ENCODE measurements at places on chromosomes 16 and 17. TPM values are rescaled to one million over a fixed set of nuclear protein-coding genes. Genes with fewer than 3 reads are reported as not detected.

DNA sequence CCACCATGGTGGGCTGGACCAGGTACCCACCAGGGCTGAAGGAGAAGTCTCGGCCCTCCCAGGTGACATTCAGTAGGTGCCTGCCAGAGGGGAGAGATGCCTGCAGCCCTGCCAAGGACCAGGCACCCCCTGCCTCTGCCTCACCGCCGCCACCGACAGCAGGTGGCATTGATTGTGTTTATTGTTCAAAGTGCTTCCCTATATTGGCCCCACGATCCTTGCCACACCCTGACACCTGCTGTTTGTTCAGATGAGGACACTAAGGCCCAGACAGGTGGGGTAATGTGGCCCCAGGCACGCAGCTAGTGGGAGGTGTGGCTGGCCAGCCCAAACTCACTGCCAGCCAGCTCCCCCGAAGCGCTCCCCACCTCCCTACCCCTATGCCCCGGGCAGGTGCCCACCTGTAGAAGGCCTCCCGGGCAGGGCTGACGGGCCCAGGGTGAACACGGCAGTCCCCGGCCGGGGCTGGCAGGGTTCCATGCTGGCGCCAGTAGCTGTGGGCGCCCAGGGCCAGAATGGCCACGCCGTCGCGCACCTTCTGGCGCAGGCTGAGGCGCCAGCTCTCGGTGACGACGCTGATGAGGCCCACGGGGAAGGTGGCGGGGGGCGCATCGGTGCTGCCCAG is 8.0 kb downstream of the GRIN2C start:
- no peak for DNase-seq

- no peak for DNase-seq
Measured at GRCh38 chr17:68080411-68081150, 45.0 kb downstream of the KPNA2 start.

Gene TTLL6
- polyA plus RNA-seq = 0.35 TPM

DNA sequence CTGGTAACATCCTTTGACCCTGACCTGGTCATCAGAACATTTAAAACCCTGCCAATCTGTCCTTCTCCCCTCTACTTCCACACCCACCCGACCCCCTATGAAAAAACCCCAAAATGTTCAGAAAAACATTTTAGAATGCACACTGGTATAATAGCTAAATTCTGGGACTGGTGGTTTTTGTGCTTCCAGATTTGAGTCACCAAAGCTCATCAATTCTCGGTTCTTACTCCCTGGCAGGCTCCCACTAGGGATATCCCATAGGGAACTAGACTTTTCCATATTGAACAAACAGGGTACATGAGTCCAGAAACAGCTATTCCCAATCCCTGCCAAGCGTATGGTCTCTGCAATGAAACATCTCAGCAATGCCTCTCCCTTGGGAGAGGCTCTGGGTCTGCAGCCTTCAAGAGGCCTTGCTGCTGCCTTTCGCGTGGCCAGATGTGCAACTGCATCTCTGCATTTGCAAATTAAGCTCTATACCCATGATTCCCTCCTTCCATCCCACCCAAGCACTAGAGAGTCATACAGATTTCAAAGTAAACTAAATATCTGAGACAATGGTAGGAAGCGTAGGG is 67.7 kb downstream of the SMG6 start:
- DNase-seq = no peak

GRCh38 chr17:7484067-7484918 is at the start of gene POLR2A:
POLR2A (plus strand) TSS chr17:7484366.
- peak; percentile 95 for DNase-seq

DNA sequence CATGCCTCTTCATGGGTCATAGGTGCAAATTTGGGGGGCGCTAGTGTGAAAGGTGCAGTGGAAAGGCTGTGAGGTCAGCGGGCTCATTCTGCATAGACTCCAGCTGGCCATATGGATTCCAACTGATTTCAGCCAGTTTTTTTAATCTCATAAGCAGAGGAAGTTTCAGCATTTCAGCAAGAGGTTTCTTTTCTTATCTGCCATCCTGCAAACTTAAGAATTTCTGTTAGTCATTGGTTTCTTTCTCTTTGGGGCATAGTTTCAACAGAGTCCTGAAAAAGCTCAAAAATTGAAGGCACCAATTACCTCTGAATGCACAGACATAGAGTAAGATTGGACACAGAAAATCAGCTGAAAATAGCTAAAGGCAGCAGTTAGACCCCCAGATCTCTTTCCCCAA is 16.2 kb upstream of the ALOX15 start:
- no peak for DNase-seq

DNA sequence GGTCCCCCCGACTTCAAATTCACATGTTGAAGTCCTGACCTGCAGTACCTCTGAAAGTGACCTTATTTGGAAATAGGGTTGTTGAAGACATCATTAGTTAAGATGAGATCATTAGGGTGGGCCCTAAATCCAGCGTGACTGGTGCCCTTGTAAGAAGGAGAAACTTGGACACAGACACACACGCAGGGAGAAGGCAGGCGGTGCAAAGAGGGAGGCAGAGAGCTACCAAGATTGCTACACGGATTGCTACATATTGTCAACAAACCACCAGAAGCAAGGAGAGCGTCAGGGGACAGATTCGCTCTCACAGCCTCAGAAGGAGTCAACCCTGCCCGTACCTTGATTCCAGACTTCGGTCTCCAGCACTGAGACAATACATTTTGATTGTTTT is 6.8 kb upstream of the WBP2 start:
- no peak for DNase-seq

DNA sequence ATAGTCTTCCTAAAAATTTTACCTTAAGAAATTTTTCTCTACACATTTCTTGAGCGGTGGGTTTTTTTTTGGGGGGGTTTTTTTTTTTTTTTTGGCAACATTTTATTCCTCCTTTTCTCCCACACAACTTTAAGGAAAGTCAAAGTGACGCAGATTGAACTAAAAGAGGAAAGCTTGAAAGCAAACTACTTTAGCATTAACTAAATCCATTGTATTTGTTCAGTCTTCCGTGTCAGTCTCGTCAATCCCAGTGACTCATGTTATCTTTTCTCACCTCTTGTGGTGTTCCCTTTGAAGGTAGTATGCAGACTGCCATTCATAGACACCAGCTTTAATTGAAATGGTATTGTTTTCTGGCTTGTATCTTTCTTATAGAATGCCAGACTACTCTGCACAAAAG is 39.3 kb downstream of the TADA2A start:
- DNase-seq = no peak

Gene CES5A
- not detected for polyA plus RNA-seq

Gene ZFP3
- polyA plus RNA-seq = 11.9 TPM

Gene ST6GALNAC1
- polyA plus RNA-seq = 0.34 TPM

- no peak for DNase-seq
Measured at GRCh38 chr17:16354585-16354984, 1.3 kb upstream of the CENPV start.

- no peak for DNase-seq
Measured at GRCh38 chr16:80606221-80606766, 65.5 kb downstream of the DYNLRB2 start.

DNA sequence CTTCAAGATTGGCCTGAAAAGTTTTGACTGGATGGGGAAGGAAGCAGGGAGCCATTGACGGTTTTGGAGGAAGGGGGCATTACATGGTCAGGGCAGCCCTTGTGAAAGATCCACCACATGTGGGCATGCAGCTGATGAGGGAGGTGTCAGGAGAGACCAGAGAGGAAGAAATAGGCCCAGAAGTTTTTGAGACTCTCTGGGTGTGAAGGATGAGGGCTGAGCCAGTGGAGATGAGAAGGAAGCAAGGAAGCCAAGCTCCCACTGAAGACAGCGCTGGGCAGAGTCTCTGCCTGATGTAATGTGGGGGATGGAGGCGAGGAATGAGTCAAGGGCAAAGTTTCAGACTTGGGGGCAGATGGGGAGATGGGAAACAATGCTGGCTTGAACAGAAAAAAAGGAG is 530 bp downstream of the CCL17 start:
- no peak for DNase-seq

DNA sequence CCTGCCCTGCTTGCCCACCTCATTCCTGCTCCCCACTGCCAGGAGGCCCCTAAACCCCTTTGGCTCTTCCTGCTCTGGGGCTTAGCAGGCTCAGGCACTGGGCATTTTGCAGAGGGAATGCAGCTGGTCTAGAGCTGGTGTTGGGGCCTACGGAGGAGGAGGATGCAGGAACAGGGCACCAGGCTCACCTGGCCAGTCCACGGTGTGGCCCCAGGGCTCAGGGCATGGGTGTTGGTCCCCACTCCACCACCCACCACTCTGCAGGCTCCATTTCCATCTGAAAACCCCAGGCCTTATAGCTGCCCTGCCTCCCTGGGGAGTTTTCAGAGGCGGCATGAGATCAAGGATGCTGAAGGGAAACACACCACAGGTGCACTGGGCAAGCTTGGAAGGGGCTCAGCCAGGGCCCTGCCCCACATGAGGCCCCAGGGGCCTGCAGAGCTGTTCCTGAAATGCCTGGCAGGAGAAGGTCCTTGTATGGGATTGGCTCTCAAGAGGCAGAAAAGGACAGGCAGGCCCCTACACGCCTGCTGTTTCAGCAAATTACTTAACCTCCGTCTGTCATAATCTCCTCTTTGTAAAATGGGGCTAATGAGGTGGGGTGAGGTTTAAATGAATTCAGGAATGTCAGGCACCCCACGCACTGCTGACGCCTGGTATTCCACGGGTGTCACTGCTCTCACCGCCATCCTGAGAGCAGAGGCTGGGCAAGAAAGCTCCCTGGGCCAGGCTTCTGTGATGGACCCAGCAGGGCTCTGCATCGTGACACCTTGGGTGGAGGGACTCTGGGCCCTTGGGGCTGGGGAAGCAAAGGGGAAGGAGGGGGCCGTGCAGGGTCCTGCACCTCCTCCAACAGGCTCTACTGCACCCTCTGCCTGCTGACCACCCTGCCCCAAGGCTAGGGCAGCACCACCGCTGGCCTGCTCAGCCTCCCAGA is 9.3 kb downstream of the SLC47A2 start:
- DNase-seq = no peak

DNA sequence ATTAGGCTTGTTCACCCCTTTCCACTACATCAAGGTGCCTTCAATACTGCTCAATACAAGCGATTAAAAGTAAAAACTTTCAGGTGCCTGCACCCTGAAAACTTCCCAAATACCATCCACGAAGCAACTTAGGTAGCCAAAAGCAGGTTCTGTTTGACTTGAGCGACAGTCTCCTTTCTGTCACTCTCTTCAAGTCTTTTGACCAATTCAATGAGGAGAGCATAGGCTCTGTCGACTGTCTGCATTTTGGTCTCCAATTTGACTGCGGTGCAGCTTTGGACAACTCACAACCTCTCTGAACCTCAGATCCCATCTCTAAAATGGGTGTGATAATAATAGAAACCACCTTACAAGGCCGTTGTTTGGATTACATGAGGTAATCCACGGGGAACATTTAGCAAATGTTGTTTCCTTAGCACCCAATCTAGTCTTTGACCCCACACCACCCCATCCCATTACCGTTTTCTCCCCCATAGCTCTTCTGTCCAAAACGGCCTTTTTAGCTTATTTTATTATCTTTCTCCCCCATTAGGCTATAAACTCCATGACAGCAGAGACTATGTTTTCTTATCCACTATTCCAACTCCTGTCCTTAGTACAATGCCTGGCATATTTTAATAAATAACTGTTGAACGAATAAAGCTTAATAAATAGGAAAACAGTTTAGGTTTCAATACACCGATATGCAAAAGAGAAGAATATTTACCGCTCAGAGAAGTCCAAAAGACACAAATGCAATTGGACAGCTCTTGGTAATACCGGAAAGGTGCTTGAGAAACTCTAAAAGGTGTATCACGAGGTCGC is 999 bp downstream of the MARF1 start:
- no peak for DNase-seq

GRCh38 chr16:2048116-2048543 is 345 bp downstream of the TSC2 start:
- DNase-seq = no peak

- DNase-seq = no peak
Measured at GRCh38 chr16:87335625-87336433, 18.6 kb upstream of the C16orf95 start.

- no peak for DNase-seq
Measured at GRCh38 chr17:17751489-17752088, 70.3 kb downstream of the RAI1 start.

Gene GNAO1
- 6.3 TPM for polyA plus RNA-seq

Gene CCL8
- polyA plus RNA-seq = 0.22 TPM

GRCh38 chr17:3009411-3009920 is 53.9 kb downstream of the OR1D5 start:
- DNase-seq = no peak

GRCh38 chr17:29603109-29603674 is 10.3 kb downstream of the ANKRD13B start:
- DNase-seq = no peak

Gene NT5C3B
- 93.4 TPM for polyA plus RNA-seq

DNA sequence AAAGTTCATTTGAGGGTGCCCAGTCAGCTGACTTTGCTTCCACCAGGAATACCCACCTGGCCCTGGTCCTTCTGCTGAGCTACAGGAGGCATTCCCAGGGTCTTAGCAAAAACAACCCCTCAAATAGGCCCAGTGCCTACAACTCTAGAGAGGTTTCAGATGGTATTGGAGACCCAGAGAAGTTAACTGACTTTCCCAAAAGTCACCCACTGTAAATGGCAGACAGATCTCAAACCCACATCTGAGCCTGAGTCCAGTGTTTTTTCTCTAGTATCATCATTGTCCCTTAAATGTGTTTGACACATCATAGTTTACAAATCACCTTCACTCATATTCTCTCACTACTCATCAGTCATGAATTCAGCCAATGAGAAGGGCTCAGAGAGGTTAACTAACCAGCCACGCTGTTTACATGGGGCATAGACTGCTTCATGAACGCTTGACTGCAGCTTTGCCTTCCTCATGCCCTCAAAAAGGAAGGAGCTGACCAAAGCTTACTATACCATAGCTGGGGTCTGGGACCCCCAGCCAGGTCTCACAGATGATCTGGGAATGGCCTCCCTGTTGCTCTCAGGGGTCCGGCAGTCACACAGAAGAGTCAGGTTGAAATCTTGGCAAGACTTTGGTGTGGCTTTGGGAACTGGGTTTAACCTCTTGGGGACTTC is 3.7 kb downstream of the PHOSPHO1 start:
- DNase-seq = no peak

GRCh38 chr17:65156185-65156834 is 19.1 kb downstream of the RGS9 start:
- no peak for DNase-seq

DNA sequence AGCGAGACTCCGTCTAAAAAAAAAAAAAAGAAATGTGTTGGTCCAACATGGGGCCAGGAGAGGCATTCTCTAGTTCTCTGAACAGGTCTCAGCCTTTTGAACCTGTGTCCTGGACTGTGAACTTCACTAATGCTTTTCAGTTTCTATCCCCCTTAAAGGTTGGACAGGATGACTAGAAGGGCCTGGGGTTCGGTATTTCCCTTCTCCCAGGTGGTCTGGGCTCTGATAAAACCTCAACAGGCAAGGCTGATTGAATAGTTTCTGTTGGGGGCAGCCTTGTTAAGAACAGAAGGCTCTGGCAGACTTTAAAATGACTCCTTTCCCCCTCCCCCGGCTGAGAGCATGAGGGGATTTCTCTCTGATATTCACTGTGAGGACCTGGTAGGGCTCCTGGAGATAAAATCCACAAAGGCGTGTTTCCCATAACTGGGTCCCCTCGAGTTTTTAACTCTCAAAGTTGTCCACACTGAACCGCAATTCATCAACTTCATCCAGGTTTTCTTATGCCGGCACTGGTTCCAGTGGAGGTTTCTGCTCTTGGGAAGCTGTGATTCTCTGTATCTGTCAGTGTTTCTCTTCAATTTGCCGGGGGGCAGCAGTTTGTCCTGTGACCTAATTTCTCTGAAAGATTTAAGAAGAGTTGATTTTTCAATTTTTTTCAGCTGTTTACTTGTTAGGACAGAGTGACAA is 91.3 kb downstream of the METRNL start:
- DNase-seq = no peak

- no peak for DNase-seq
Measured at GRCh38 chr16:68987734-68988457, 117.6 kb upstream of the HAS3 start.

Gene ABCC3
- 9.8 TPM for polyA plus RNA-seq
